ENCODE measurements at places on chromosomes 5 and 9.
A peak's percentile ranks its signal among the peaks of the same experiment; 100 is the strongest.

- DNase-seq = no peak
These were observed 38.6 kb downstream of the MARCHF11 start for GRCh38 chr5:16140944-16141343.

- DNase-seq = no peak
These were observed 323.9 kb upstream of the PTGER4 start for GRCh38 chr5:40355846-40356245.

DNA sequence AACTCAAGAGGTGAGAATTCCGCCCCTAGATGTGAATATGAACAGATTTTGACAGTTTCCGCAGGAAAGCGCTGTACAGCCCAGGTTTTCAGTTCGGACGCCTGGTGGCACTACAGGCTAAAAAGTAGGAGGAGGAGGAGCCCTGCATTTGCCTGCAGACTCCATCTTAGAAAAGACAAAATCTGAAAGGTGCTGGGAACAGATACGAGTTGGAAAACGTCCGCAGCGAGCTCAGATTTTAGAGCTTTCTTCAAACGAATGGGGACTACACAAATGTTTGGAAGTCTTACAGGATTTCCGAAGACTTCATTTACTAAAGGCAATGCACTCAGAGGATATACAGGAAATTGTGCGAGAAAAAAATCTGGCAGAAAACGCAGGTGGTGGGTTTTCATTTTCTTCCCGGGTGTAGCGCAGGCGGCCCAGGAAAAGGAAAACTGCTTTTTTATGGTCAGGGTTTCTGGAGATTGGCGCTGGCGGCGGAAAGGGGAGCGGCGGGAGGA, 9.9 kb upstream of the PCDHB2 start:
- DNase-seq = peak; percentile 9

- DNase-seq = no peak
These were observed 8.0 kb downstream of the GPRIN1 start for GRCh38 chr5:176601901-176602482.

- peak; percentile 41 for DNase-seq
These were observed 82.5 kb downstream of the ESM1 start for GRCh38 chr5:54902791-54903473.

GRCh38 chr5:103433211-103433610, 129.4 kb downstream of the NUDT12 start:
- peak; percentile 64 for DNase-seq

DNA sequence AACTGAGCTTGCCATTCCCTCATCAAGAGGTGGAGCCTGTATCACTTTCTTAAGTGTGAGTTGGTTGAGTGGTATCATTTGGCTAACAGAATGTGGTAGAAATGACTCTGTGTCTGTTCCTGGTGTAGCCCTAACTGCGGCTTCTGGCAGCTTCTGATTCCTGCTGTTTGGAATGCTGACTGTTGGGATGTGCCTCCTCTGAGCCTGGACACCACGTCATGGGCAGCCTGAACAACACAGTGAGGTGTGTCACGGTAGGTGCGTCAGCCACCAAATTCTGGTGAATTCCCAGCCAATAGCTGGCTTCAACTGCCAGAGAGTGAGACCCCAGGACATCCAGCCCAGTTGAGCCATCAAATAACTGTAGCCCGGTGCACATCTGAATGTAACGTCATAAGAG, 6.1 kb upstream of the C9orf152 start:
- peak; percentile 30 for DNase-seq

GRCh38 chr5:103910786-103911185, 348.2 kb upstream of the NUDT12 start:
- no peak for DNase-seq

DNA sequence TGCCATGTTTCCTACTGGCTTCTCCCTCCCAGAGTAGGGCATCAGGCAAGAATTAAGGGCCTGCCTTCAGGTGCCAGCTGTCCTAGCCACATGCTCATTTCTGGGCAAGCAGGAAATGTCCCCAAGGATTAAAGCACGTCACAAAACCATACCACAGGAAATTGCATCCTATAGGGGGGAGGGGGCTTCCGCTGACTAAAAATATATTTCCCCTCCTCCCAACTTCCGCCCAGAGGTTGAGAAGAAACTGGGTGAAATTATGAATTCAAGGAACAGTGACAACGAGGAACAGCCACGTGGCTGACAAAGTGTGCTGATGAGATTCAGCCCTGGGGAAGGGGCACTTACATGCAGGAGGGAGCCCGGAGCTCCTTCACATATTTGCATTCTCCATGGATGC, 4.1 kb downstream of the HBEGF start:
- no peak for DNase-seq

- peak; percentile 88 for DNase-seq
These were observed 2.7 kb downstream of the VCAN start for GRCh38 chr5:83474161-83474796.

DNA sequence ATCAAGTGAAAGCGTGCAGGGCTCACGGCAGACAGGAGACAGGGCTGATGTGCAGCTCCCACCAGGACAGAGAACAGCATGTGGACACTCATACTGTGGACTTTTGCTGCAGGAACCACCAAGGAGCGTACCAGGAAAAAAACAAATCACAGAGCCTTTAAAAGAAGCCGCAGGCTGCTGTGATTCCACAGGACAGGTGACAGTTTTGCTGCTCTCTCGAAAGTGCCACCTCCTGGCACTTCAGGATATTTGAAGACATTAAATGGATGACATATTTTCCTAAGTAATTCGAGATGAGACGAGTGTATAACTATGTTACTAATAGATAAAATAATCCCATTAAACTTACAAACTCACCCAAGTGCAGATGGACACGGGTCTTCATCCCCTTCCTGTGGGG, 29.3 kb downstream of the ZDHHC11 start:
- DNase-seq = no peak

- DNase-seq = peak; percentile 15
These were observed 16.1 kb upstream of the FRRS1L start for GRCh38 chr9:109182940-109183798.

DNA sequence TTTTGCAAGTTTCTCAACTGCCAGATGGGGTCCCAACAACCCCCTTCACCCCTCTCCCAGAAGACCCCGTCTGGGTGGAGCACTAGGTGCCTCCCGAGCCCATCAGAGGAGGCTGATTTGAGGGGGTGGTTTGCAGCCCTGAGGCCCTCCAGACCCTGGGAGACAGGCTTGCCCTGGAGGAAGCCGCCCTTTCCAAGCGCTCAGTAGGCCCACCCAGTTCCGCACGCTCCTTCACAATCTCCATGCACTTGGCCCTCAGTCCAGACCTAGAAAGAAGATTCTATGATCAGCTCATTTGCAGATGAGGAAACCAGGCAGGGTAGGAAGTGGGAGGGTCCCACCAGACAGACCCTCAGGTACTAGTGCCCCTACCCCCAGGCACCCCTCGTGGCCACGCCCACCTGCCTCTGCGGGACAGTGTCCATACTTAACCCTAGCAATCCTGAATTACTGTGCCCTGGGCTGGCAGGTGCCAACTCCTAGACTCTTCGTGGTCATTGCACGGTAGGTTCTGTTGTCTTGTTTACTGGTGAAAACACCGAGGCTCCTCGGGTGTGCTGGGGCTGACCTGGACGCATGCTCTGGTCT, 22.3 kb downstream of the OR2V1 start:
- no peak for DNase-seq

DNA sequence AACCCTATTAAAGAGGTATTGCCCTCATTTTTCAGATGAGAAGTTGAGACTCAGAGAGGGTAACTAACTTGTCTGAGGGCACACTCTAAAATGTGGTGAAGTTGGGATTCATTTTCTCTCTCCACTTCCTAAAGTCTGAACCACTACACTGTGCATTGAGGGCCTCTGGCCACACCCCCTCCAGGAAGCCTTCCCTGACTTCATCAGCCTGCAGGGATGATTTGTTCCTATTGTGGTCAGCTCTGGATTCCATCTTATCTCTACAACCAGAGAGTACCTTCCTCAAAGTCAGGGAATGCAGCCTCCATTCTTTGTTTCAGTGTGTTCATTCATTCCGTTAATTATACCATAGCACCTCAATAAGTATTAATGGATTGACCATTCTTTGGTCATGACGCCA, 356.0 kb upstream of the PANK3 start:
- no peak for DNase-seq

DNA sequence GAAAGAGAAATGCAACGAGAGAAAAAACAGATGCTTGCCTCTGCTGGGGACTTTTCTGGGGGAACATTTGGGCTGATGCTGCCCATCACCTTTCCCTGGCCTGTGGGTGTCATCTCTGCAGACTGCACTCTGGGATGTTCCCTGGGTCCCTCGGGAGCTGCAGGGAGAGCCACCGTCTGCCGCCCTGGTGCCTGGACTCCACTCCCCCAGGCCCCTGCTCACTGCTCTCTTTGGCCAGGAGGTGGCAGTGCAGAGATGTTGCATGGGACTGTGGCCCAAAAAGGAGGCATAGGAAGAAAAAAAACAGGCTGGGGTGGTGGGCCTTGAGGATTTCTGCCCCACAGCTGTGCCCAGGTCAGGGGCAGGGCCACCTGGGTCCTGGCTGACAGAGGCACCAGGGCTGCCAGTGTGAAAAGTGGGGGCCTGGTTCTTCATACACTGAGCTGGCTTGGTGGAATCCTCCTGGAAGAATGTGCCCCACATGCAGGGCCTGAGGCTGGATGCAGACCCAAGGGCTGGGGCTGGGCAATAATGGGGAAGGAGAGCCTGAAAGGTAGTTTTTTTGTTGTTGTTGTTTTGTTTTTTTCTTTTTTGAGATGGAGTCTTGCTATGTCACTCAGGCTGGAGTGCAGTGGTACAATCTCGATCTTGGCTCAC, 353.6 kb downstream of the SLIT3 start:
- DNase-seq = peak; percentile 13

GRCh38 chr9:130287736-130288135, 22.2 kb downstream of the HMCN2 start:
- DNase-seq = no peak

GRCh38 chr9:34961574-34962490, 3.7 kb downstream of the PHF24 start:
- peak; percentile 80 for DNase-seq

GRCh38 chr9:129312251-129313122, 134.4 kb upstream of the IER5L start:
- DNase-seq = no peak

- DNase-seq = no peak
These were observed 617 bp downstream of the PPP6C start for GRCh38 chr9:125189011-125189360.

GRCh38 chr5:73088026-73088425, 32.3 kb upstream of the TMEM171 start:
- peak; percentile 46 for DNase-seq

DNA sequence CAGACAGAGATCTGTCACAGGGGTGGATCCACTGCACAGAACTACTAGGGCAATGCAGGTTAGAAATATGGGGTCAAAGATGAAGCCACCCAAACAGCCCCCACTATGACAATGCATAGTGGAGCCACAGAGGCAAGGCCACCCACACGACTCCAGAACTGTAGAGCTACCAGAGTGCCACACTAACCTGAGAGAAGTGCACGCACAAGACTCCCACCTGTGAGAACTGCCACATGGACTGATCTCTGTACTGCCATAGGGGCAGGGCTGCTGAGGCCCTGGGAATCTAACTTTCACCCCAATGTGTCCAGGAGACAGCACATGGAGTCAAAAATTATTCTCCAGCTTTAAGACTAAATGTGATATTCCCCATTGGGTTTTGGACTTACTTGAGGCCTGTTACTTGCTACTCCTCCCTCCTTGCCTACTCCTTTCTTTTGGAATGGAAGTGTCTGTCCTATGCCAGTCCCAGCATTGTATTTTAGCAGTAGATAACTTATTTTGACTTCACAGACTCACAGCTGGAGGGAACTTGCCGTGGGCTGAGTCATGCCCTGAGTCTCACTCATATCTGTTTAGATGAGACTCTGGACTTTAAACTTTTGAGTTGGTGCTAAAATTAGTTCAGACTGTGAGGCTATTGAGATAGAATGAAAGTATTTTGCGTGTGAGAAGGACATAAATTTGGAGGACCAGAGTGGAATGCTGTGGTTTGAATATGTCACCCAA, 853.3 kb downstream of the MAT2B start:
- DNase-seq = peak; percentile 88

- no peak for DNase-seq
These were observed 146.9 kb upstream of the SLC1A3 start for GRCh38 chr5:36459176-36460135.

GRCh38 chr5:39411061-39411460, 13.7 kb downstream of the DAB2 start:
- DNase-seq = peak; percentile 84

DNA sequence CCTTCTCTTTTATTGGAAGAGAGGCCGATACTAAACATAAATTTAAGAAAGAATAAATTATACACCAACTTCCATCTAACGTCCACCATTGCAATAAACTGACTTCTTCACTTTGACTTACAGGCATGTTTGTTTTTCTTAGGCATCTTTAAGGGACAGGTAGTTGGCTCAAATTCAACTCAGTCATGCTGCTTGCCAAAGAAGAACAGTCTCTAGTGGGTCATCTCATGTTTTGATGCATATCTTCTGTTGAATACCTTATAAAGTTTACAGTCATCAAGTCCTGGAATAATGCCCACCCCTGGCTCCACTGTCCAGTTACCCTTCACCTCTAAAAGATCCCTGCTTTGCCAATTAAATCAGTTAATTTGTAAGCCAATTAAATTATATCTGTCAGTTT, 328.2 kb upstream of the GRAMD2B start:
- DNase-seq = no peak

DNA sequence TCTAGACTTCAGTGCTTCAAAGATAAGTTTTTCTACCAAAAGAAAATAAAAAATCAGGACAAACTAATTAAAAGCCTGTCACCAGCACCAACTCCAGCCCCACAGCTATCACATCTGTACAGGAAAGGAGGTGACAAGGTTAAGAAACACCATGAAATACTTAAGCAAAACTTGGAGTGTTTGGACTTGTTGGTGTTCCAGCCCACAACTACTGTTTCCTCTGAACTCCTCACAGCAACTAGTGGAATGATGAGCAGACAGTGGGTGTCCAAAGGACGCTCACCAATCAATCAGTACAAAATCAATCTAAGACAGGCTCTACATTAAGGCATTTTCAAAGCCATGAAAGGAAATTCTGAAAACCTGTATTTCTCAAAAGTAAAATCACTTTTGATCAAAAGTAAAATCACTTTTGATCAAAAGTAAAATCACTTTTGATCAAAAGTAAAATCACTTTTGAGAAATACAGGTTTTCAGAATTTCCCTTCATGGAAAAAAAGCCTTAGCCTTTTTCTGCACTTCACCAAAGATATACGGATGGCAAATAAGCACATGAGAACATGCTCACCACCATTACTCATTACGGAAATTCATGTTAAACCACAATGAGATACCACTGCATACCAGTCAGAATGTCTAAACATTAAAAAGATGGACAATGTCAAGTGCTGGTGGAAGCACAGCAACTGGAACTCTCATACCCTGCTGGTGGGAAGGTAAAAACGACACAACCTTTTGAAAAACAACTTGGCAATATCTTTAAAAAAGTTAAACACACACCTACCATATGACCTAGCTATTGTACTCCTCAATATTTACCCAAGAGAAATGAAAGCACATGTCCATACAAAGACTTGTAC, 79.7 kb downstream of the MED27 start:
- peak; percentile 91 for DNase-seq

- DNase-seq = peak; percentile 67
These were observed 57.0 kb downstream of the ECPAS start for GRCh38 chr9:111427186-111427585.

- DNase-seq = no peak
These were observed 2.3 kb downstream of the RXFP3 start for GRCh38 chr5:33938507-33938796.

- DNase-seq = peak; percentile 26
These were observed 51.4 kb downstream of the SMARCA2 start for GRCh38 chr9:2066312-2067273.

Measured in IMR-90 (cell line).